Pancreas (tissue), 10 donors: ENCODE measurements at places on chromosomes 6 and 20. TPM values are rescaled to one million over a fixed set of nuclear protein-coding genes. Genes with fewer than 3 reads are reported as not detected.

SNHG17 gene
- 14.2 TPM for total RNA-seq

DYNLT2 gene
- total RNA-seq = 0.83 TPM

OOEP gene
- 0.32 TPM for total RNA-seq

RNF182 gene
- total RNA-seq = 0.46 TPM

DNA sequence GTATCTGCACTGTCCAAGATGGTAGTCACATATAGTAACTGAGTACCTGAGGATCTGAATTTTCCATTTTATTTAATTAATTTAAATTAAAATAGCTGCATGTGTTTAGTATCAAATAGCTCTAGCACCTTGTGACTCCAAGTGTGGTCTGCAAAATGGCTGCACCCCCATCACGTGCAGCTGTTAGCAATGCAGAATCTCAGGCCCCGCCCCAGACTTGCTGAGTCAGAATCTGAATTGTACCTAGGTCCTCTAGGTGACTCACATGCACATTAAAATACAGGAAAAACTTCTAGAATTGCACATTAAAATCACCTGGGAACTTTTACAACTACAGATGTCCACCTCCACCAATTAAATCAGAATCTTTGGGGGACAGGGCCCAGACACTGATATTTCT, 19.2 kb upstream of the FAM83C start:
- DNase-seq = no peak
